GM12878 (cell line): ENCODE measurements at places on chromosomes 2 and 18. TPM values are rescaled to one million over a fixed set of nuclear protein-coding genes. Genes with fewer than 3 reads are reported as not detected.
A peak's percentile ranks its signal among the peaks of the same experiment; 100 is the strongest.

GRCh38 chr2:54947136-54947535 is 103.1 kb downstream of the RTN4 start:
- H3K36me3 ChIP-seq = no peaks in the 10 kb centered on the region
- H3K4me1 ChIP-seq = peaks cover 7% of the 10 kb centered on the region
- no peak overlapping the region for H3K4me3 ChIP-seq
- DNase-seq = no peak

GRCh38 chr2:20838016-20838415 is 15.1 kb upstream of the LDAH start:
- DNase-seq = no peak
- H3K27me3 ChIP-seq = no peaks in the 10 kb centered on the region
- H3K4me3 ChIP-seq = no peak overlapping the region
- no peaks in the 10 kb centered on the region for H3K36me3 ChIP-seq
- no peaks in the 10 kb centered on the region for H3K4me1 ChIP-seq
- H3K27ac ChIP-seq = no peak overlapping the region

DNA sequence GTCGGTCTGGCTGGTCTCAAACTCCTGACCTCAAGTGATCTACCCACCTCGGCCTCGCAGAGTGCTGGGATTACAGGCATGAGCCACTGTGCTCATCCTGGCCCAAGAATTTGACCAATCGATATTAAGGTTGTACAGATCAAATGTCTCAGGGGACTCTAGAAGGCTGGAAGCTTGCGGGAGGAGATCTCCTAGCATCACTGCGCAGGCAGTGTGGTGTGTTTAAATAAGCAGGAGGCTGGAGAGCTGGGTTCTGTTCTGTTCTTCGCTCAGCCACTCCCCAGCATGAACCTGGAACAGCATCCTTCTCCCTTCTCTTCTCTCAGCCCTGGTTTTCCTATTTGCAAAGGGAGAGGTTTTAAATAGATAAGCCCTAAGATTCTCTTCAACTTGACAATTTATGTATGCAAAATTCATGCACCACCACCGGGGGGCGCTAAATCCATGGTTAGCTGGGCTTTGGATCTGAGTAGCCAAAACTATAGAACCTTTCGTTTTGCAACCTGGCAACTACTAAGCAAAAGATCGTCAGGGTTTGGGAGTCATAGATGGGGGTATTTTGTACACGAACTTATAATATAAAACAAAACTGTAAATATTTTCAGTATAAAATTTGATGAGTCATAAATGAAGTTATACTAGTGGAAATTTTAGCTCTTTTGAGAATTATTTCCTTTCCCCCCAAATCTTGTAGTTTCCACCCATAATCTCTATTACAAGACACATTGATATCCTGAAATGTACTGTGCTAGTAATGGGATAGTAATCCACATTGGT is 60.6 kb downstream of the SLC16A14 start:
- no peak overlapping the region for H3K27ac ChIP-seq
- H3K36me3 ChIP-seq = no peaks in the 10 kb centered on the region
- peak; percentile 26 for DNase-seq
- no peaks in the 10 kb centered on the region for H3K27me3 ChIP-seq

DNA sequence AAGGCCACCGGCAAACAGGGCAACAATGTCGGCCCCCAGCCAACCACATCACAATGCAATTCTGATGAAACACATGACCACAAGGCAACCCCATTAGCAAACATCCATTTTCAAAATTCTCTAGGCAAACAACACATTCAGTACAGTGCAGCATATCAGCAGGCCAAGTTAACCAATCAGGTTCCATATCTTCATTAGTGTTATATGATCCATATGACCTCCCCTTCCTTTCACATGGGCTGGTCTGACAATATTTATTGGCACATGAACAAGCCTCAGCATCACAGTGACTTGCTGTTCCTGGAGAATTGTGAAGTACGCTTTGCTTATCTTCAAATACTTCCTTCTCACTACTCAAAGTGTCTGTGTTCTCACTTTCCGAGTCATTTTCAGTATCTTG is 19.8 kb downstream of the RNF103 start:
- H3K4me1 ChIP-seq = no peaks in the 10 kb centered on the region
- no peak overlapping the region for H3K27ac ChIP-seq
- no peak overlapping the region for H3K4me3 ChIP-seq

- DNase-seq = no peak
- H3K27ac ChIP-seq = no peak overlapping the region
- no peaks in the 10 kb centered on the region for H3K36me3 ChIP-seq
- no peak overlapping the region for H3K4me3 ChIP-seq
- no peaks in the 10 kb centered on the region for H3K4me1 ChIP-seq
Measured at GRCh38 chr2:127175041-127175721, 44.9 kb downstream of the CYP27C1 start.

DNA sequence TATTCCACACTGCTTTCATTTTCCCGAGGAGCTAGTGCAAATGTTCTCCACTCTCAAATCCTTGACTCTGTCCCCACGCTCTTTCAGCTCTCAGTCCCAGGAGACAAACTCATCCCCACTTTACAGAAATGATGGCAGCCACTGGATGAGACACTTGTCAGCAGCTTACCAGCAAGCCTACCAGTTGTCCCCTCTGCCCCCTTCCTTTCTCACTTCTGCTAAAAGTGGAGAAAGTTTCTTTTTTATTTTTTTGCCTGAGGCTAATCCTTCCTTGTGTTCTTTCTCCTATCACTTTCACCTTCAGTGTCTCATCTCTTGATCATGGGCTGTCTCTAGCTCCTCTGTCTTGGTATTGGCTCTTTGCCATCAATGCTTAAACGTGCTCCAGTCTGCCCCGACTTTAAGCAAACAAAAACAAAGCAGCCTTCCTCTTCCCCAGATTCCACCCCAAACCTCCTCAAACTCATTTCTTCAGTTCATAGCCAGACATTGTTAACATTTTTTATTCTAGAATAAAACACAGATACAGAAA is 64.5 kb downstream of the TTC32 start:
- no peaks in the 10 kb centered on the region for H3K36me3 ChIP-seq
- H3K27me3 ChIP-seq = no peaks in the 10 kb centered on the region
- no peak overlapping the region for H3K4me3 ChIP-seq

GRCh38 chr2:197058777-197059300 is 132.3 kb upstream of the PGAP1 start:
- DNase-seq = no peak
- no peaks in the 10 kb centered on the region for H3K4me1 ChIP-seq
- no peaks in the 10 kb centered on the region for H3K27me3 ChIP-seq
- no peak overlapping the region for H3K4me3 ChIP-seq

GRCh38 chr2:191051825-191052778 is 38.1 kb upstream of the STAT1 start:
- peaks cover 6% of the 10 kb centered on the region for H3K4me1 ChIP-seq
- no peaks in the 10 kb centered on the region for H3K27me3 ChIP-seq
- no peak overlapping the region for H3K27ac ChIP-seq
- DNase-seq = peak; percentile 12
- H3K4me3 ChIP-seq = no peak overlapping the region
- H3K36me3 ChIP-seq = no peaks in the 10 kb centered on the region

AQP12A gene
- not detected in 2 replicates for polyA plus RNA-seq
